Hematopoietic multipotent progenitor cell treated with erythropoietin and hydrocortisone succinate and interleukin-3 and kit ligand, for 15 days (in vitro differentiated cells): ENCODE measurements at places on chromosomes 11 and 22.

GRCh38 chr11:128772814-128773213, 78.9 kb downstream of the FLI1 start:
- peak; percentile 4 for DNase-seq

GRCh38 chr11:115539844-115540243, 35.6 kb upstream of the CADM1 start:
- DNase-seq = no peak

DNA sequence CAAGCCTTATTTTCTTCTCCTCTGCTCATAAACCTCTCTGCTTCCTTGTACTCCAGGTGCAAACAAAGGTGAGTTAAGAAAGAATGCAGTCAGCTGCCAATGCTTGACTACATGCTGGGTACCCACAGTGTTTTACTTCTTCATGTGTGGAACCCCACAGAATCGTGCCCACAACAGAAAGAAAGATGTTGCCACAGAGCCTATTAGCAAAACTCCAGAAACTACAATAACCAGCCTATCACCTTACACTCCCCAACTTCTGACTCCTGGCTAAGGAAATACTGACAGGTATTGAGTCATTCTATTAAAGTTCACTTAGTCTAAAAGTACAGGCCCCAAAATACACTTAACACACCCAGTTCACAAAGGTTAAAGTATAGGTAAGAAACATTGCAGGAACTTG, 56.9 kb upstream of the CCDC89 start:
- no peak for DNase-seq

DNA sequence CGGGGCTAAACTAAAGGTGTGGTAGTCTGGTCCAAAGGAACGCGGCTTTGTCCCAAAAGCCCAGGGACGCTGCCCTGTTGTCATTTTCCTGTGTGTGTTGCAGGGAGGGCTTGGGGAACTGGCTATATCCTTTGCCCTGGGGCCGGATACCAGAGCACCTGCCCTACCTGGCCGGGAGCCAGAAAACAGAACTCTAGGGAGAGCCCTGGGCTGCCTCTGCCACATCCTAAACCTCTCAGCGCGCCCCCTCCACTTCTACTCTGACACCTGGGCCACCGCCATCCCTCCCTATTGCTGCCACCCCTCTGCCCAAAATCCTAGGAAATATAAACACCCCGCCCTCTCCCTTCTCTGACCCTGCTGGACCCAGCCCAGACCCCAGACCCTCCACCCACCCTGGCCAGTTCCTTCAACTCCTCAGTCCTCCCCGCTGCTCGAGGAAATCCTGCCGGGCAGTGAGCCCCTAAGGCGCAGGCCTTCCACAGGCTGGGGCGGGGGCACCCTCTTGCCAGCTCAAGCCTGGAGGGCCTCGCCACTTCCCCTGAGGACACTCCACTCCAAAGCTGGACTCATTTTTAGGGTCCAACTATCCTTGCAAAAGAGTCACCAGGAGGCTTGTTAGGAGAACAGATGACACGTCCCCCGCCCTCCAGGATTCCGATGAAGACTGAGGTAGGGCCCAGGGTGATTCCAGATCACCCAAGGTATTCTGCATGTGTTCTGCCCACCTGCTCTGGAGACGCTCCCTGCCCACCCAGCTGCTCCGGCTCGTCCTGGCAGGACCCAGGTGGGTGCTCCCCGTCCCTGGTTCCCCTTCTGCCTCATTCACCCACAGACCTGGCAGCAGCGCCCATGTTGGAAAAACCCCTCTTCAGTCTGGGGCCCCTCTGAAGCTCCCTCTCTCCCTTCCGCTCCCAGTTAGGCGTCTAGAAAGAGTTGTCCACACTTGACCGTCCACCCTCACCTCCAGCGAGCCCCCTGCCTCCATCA, 12.2 kb downstream of the KCTD17 start:
- DNase-seq = no peak

DNA sequence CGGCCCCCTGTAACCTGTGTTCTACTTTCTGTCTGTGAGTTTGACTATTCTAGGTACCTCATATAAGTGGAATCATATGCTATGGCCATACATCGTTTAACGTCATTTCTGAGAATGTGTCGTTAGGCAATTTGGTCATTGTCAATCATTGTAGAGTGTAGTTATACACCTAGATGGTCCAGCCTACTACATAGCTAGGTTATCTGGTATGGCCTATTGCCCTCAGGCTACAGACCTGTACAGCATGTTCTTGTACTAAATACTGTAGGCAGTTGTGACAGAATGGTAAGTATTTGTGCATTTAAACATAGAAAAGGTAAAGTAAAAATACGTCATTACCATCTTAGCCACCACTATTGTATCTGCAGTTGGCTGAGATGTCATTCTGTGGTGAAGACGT, 35.2 kb downstream of the MYO7A start:
- DNase-seq = no peak

- no peak for DNase-seq
Measured at GRCh38 chr11:127474766-127475165, 474.2 kb upstream of the KIRREL3 start.

DNA sequence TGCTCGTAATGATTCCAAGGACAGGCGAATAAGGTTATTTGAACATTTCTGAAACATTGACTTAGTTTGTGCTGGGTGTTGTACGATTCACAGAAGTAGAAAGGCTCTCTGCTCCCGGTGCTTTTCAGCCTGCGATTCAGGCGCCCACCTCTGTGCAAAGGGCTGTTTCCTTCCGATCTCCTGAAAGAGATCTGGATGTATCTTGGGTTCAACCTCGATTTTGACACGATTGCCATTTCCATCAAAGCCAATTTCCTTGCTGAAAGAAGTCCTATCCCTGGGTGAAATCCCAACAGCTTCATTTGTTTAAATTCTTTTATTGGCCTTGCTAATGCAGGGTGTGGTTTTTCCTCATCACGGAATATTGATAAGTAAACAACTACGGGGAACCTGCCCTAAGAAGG, 1.1 kb upstream of the ZC3H12C start:
- no peak for DNase-seq

DNA sequence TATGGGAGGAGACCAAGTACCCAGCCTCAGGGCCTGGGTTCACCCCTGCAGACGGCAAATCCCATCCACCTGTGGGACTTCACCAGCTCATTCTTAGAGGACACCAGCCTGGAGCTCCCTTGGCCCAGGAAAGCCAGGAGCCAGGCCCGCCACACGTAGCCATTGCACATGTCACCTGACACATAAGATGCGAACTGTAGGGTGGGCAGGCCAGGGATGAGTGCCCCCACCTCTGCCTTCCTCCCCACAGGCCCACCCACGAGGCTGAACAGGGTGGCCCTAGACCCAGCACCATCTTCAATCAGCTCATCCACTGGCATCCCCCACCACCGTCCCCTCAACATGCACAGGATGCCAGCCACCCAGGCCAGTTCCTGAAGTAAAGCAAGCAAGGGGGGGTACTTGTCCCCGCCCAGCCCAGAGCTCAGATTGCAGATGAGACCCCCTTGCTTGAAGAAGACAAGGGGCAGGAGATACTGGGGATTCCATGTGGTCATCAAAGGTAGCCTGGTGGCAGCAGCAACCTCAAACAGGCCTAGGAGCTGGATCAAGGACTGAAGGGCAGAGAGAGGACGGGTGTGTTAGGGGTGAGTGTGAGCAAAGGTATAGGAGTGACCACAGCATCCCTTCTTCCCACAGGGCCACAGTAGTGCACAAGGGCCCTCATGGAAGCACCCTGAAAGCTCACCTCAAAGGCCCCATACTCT, 45.6 kb downstream of the IGLL5 start:
- no peak for DNase-seq

GRCh38 chr11:32962016-32962415, 53.7 kb upstream of the DEPDC7 start:
- no peak for DNase-seq

DNA sequence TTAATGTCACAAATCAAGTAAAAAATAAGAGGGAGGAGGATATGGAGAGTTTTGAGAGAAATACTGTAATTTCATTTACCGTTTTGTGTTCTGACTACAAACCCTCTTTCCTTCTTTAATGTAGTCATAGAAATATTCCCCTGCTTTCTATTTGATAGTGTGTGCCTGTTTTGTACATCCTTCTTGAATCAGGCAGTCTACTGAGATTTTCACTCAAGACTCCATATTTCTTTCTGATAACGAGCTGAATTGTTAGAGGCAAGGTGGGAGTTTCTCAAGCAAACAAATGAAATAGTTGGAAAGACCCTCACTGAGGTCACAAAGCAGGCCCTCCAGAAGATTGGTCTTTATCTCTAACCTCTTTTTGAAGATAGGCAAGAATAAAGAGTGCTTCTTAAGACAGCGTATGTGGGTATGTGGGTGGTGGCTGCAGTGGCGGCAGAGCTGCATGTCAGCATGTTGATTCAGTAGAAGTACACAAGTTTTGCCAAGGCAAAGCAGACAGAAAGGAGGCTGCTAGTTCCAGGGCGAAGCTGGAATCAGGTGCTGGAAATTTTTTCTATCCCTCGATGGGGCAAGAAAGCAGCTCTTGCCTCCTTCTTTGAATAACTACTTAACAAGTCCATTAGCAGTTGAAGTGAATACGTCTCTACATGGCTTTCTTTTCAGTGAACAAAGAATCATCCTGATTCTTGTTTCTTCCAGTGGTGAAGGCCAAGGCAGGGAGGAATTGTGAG, 164.2 kb downstream of the FAM76B start:
- DNase-seq = no peak

GRCh38 chr11:32087597-32087996, 3.3 kb upstream of the RCN1 start:
- no peak for DNase-seq

GRCh38 chr11:57668434-57668782, 494 bp downstream of the ZDHHC5 start:
- DNase-seq = peak; percentile 47
